ENCODE measurements at places on chromosomes 16 and 17.
A peak's percentile ranks its signal among the peaks of the same experiment; 100 is the strongest.

GRCh38 chr17:41657936-41658335, 30.7 kb upstream of the EIF1 start:
- DNase-seq = no peak

DNA sequence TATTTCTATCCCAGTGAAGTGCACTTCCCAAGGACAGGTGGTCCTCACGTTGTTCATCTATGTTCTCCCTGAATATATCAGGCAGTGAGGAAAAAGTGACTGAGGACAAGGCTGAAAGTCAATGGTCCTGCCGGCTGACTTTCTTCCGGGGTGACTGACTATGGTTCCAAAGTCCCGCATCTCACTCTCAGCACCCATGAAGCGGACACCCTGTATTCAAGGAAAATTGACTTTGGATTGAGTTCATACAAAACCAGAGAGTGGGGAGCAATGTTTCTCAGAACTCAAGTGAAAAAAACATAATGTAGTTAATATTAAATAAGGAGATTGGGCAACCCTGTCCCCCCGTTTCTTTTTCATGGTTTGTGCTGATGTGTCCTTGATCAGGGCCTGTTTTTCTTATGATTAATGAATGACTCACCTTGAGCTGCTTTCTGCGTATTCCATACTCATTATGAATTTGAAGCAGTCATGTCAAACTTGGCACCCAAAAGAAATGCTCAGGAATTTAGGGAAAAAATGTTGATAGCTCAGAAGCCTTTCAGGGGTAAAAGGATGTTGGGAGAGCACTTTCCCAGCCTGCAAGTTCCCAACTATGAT, 184.0 kb downstream of the CYLD start:
- no peak for DNase-seq

DNA sequence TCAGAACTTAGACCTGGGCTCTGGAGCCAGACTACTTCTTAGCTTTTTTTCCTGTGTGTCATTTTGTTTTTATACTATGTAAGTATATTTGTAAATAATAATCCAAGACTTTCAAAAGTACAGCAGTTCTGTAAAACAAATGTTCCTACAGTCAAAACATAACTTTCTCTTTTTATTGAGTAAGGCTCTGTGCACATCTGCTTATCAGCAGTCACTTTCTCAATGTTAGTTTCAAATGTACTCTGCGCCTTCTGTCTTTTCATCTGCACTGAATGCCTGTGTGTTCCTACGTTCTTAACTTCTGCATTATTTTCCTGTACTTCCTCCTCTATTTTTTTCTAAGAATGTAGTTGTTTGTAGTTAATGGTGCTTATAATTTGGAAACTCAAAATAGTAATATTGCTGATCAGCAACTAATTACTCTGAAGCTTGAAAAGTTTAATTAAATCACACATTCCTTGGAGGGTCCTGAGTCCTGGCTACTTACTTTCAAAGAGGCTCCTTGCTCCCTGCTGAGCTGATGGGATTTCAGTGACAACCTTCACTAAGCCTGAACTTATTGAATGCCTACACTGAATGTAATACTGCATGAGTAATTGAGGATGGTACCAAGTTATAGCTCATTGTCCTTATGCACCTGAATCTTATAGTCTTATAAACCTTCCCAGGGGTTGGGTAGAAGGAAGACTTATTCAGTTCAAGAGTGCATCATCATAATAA, 329.9 kb downstream of the KCNJ2 start:
- DNase-seq = no peak

DNA sequence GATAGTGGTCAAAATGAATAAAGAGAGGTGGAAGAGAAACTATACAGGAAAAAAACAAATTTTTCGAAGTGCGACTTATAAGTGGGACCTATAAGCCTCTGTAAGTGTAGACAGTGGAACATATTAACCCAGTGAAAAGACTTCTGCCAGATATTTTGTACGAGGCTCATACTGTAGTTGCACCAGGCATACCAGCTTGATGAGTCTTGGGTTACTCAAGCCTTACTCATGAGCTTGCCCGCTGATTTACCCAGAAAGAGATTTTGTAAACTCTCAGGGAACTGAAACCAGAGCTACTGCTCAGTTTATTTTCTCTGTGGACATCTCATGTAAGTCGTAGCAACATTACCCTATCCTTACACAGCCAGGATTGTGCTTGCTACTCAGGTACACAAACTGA, 708.0 kb upstream of the SOX9 start:
- DNase-seq = no peak

DNA sequence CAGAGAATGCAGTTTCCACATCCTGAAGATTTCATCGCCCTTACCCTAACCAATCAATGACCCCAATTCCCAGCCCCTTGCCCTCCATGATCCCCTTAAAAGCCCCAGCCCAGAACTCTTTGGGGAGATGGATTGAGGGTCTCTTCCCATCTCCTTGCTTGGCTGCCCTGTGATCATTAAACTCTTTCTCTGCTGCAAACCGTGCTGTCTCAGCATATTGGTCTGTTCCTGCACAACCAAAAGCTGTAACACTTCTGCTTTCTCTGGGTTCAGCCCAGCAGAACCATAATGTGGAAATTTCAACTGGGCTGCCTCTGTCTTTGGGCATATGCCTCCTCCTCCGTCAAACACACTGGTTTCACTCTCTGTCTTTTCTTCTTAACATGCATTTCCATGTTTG, 67.0 kb upstream of the NLRP1 start:
- no peak for DNase-seq

DNA sequence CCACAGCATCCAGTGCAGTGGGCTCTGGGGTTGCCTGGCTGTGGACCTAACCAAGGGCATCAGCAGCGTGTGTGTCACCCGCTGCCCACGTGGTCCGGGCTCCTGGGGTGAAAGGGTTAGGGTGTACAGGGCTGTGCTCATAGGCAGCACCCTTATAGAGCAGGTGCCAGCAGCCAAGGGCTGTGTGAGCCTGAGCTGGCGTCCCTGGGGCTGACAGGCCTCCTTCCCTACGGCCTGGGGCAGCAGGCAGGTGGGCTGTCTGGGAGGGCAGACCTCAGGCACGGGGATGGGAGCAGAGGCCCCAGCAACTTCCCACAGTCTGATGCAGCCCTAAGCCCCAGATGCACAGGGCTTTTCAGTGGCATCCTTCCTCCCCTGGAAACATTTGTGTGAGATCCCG, 13.9 kb downstream of the CD300A start:
- no peak for DNase-seq

DNA sequence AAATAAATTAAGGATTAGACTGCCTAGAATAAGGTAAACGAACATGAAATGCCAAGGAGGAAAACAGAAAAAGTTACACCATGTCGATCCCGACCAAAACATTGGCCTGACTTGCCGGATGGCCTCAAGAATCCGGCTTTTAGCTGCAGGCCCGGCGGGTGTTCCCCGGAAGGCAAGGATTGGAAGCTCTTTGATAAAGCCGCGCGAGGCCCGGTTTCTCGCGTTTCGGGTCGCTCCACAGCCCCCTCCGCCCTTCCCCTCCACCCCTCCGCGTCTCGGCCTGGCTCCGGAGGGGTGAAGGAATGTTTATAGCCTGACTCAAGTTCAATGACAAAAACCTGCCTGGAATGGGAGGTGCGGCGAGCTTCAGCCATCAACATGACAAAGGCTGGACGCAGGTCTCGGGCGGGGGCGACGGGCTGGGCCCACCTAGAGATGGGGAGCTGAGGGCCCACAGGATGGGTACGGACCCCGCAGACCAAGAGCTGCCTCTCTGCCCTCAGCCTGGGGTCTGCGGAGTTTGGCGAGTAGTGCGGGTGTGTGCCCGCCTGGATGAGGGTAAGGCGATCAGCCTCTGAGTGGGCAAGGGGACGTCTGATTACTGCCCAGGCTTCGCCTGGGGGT, 2.6 kb downstream of the PRAC1 start:
- no peak for DNase-seq

DNA sequence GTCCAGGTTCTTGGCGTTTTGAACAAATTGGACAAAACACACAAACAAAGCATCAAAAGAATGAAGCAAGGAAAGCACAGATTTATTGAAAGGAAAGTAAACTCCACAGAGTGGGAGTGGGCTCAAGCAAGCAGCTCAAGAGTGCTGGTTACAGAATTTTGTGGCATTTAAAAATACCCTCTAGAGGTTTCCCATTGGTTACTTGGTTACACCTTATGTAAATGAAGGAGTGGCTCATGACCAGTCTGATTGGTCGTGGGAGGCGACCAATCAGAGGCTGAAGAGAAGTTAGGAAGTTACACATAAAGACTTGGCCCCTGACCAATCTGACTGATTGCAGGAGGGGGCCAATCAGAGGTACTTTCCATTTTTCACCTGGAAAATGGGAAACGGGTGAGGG, 1373.8 kb upstream of the GOT2 start:
- DNase-seq = no peak

DNA sequence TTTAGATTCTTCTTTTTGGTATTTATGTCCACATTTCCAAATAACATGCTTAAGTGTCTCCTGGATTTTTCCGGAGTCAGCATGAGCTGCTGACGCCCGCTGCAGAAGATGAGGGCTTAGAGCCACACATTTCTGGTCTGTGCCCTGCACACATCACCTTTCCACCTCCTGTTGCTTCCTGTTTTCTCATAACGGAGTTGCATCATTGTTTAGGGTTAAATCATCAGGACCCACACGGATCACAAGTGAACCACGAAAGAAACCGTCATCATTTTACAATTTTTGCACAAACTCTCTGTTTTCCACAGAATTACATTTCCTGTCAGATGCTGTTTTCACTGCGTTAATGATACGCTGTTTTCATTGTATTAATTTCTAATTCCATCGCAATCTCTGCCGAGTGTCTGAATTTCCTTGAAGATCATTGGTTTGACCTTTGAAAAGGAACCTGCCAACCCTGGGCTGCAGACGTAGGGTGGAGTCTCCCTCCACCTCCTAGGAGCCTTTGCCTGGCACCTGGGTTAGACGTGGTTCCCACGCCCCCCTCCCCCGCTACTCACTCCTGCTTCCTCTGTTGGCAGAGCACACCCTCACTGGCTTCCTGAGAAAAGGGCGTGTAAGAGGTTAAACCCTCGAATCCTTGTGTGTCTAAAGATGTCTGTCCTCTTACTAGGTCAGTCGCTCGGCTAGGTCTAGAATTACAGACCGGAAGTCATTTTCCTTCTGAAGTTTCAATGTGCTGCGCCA, 68.2 kb downstream of the RNF213 start:
- DNase-seq = no peak

DNA sequence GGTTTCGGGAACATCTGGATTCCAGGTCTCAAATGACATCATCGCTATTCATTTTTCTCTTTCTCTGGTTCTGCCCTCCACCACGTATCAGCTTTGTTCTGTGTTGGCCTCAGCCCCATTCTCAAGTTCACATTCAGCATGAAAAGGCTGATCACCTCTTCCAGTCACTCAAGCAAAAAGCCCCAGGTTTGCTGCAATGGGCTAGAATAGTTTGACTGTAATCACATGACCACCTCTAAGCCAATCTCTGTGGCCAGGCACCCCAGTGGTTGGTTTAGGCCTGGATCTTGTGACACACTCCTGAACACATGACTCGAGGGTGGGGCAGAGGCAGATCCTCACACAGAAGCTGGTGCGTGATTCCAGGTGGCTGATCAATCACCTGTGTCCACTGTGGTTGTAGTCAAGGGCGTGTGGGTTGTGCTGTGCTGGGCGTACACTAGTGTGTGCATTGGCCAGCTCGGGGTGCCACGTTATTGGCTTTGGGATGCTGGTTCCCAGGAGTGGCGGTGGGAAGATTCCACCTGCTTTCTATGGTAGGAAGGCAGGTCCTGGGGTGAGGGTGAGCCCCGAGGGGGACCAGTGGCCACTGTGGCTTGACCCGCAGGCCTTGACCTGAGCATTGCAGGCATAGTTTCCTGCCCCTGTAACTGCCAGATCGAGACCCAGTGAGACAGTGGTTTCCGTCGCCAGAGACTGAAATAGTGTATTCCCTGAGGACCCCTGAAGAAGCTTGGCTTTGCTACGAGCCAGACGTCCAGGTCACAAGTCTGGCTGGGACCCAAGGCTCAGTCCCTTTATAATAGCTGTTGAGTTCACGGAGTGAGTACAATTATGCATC, 12.0 kb downstream of the EEF2K start:
- DNase-seq = no peak

- DNase-seq = peak; percentile 44
Observed at GRCh38 chr16:84617041-84617790, 662 bp downstream of the COTL1 start.

- no peak for DNase-seq
Observed at GRCh38 chr17:79950306-79950705, 85.4 kb downstream of the TBC1D16 start.

- no peak for DNase-seq
Observed at GRCh38 chr16:56259425-56259779, 68.1 kb downstream of the GNAO1 start.

- no peak for DNase-seq
Observed at GRCh38 chr17:78111016-78111726, 17.4 kb downstream of the TMC6 start.

- no peak for DNase-seq
Observed at GRCh38 chr16:66480265-66481080, 53.4 kb downstream of the BEAN1 start.

GRCh38 chr16:74078511-74079231, 217.9 kb upstream of the PSMD7 start:
- no peak for DNase-seq

DNA sequence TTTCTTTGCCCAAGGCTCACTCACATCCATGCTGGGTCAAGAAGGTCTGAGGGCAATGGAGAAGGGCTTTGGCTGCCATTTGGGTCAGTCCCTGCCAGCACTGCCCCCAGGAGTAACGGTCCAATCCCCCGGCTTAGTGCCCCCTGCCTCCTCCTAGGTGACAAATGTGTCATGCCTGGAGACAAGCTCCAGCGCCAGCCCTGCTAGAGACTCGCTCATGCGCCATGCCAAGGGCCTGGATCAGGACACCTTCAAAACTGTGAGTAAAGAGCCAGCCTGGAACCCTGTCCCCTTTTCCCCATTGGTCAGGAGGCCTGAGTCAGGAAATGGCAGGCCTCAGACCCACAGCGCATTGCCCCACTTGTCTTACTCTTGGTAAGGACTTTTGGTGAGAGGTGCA, 3.3 kb downstream of the CHCT1 start:
- DNase-seq = no peak

GRCh38 chr16:89025636-89026035, 48.6 kb upstream of the CBFA2T3 start:
- no peak for DNase-seq
